ENCODE measurements at places on chromosomes 11 and 22.

DNA sequence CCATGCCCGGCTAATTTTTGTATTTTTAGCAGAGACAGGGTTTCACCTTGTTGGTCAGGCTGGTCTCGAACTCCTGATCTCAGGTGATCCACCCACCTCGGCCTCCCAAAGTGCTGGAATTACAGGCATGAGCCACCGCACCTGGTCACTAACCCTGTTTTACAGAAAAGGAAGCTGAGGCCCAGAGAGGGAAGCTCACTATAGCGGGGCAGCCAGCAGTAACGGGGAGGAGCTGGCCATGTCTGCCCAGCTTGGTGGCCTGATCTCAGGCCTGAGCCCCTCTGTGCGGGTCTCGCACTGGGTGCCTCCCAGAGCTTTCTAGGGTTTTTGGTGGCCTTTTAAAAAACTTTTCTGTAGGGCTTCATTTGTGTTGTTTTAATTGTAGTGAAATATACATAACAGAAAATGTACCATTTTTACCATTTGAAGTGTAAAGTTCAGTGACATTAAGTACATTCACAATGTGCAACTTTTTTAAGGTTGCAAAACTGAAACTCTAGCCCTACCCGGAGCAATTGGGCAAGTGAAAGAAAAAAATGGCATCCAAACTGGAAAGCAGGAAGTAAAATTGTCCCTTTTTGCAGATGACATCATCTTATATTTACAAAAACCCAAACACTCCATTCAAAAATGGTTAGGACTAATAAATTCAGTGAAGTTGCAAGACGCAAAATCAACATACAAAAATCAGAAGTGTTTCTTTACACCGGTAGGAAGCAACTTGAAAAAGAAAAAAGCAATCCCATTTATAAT is 14.5 kb upstream of the CYTH4 start:
- no peak for DNase-seq

- DNase-seq: no peak
Observed at GRCh38 chr22:43862882-43863202, 529 bp upstream of the SULT4A1 start.

- no peak for DNase-seq
Observed at GRCh38 chr22:49025791-49026493, 801.7 kb downstream of the BRD1 start.

- DNase-seq: no peak
Observed at GRCh38 chr11:104122011-104122635, 41.8 kb downstream of the PDGFD start.

DNA sequence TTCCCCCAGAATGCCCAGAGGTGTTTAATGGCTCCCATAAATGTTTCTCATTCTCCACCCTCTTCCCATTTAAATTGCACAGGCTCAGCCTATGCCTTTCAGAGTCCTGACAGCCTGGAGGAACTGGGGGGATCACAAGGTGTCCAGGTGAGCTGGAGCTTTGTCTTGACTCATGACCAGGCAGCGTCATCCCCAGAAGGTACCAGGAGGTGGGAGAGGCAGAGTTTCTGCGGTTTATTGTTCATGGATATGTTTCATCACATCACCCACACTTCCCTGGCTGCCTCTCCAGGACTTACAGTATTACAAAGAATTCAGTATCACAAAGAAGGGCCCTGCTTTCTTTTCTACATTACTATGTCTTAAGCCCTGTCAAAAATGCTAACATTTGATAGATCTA is 103.2 kb upstream of the GALNT18 start:
- DNase-seq: no peak

DNA sequence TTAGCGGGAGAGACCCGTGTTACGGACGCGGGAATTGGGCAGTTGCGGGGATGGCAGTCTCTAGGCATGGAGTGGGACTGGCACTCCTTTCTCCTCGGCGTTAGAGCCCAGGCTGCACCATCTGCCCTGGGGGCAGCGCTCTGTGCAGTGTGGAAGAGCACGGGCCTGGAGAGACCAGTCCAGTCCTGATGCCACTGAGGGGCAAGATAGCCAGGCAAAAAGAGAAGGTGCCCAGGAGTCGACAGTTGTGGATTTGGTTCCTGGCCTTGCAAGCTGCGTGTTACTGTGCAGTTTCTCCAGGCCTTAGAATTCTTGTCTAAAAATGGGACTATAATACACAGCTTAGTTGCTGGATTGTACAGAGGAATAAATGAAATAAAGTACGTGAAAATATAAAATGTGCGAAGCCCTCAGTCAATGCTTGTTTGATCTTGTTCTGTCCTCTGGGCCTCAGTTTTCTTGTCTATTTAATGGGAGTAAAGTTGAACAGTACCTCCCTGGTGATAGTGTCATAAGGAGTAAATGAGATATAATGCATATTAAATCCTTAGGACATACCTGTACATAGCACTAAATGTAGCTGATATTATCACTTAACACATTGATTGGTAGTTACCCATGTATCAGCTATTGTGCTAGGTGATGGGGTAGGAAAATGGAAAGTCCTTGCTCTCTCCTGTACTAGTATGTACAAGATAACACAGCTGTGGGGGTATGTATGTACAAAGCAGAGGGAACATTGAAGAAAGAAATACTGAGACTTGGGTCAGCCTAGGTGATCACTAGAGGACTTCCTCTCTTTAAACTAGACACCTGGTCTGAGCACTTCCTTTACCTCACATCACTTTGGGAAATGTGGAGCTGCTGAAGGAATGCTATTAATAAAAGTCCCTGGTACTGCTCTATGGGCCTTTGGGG is 1.2 kb downstream of the ATXN10 start:
- DNase-seq: no peak

GRCh38 chr11:112537846-112538330 is 277.2 kb upstream of the PLET1 start:
- no peak for DNase-seq

DNA sequence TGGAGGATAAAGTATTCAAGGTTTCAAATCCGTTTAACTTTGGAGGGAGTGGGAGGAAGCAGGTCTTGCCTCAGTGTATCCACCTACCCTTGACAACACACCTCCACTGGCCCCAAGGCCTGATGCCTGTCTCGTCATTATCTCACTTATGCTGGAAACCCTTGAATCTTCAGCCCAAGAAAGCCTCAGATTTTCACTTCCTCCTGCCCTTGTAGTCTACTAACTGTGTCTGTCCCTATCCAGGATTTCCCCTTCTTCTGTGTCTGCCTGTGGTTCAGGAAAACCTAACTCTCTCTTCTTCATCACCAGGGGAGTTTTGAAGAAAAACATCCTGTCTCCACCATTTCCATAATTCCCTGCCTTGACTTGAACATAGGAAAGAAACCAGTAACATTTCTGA is 56.1 kb downstream of the SYT9 start:
- no peak for DNase-seq

DNA sequence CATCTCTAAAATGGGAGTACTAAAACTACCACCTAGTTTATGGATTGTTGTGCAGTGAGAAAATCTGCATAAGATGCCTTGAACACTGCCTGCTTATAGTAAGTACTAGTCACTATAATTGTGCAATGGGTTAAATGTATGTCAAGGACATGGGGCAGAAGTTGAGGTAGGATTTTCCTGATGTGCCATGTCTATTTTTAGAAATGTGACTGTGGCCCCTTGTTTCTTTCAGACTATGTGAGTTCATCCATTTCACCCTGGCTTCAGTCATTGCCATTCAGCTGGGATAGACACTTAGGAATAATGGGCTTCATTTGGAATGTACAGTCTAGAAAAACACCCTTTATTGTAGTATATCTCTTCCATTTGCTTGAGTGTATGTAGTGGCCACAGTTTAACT is 51.4 kb downstream of the BDNF start:
- no peak for DNase-seq

- no peak for DNase-seq
Observed at GRCh38 chr11:131855320-131855719, 484.9 kb downstream of the NTM start.

DNA sequence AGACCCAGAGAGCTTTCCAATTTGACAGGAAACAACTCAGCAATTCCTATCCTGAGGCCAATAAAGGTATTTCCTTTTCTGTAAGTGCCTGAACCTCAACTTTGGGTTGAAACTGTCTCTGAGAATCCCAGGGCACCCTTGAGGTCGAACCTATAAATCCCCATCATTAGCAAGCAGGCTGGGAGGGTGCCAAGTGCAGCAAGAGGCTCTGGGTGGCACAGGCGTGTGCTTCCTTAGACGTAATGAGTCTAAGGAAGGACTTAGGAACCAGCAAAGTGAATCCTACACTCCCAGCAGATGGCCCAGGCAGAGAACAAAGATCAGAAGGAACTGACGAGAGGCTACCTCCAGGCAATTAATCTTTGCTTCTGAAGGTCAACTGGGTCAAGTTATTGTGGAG is 234.3 kb upstream of the NARS2 start:
- DNase-seq: no peak

GRCh38 chr11:406796-407650 is 7.8 kb downstream of the SIGIRR start:
- DNase-seq: no peak

DNA sequence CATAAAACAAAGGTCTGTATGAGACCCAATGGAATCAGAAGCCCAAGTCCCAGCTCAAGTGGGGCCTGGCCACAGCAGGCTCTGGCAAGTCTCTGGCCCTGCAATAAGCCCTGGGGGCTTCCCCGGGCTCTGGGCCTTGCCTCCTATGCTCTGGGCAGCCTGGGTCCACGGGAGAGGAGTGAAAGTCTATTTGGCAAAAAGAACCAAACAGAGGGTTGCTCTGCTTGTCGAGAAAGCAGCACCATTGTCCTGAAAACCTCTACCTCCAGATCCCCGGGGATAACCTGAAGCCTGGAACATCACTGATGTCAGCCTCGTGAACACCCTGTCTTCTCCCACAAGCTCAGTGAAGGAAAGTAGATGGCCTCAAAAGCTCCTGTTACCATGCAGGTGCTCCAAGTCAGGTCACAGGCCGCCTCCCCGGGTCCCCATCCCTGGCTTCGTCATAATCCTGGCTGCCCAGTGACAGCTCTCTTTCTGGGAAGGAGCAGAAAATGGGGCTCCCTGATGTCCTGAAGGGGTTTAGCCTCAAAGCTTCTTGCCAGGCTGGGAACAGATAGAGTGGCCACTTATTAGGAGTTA is 46.1 kb upstream of the ETS1 start:
- no peak for DNase-seq

DNA sequence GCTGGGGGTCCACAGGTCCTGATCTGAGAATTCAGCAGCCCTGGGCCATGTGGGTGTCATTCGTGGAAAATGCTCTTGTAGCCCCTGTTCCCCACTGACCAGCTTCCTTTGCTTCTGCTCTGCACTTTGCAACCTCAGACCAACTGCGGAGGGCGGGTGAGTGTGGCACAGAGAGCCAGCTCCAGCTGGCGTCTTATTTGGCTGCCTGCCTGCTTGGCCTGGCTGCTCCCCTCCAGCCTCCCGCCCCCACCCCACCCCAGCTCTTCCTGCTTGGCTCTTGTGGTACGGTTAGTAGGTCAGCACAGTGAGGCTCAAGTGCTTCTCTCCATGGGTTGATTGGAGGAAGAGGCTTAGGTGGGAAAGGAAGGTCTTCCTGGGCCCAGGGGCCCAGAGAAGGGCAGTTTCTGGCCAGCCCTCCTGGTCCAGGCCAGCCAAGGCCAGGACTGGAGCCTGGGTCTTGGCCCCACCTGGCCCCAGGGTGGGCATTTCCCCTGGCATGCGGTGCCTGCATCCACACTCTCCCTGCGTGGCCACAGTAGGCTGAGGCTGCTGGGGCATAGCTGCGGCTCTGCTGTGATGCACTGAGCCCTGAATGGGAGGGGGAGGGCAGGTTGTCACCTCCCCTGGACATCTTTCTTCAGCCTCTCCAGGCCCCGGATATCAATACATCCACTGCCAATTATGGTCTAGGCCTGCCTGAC is 26.5 kb downstream of the MYO7A start:
- no peak for DNase-seq

- DNase-seq: no peak
Observed at GRCh38 chr22:22009661-22010060, 27.1 kb upstream of the TOP3B start.

DNA sequence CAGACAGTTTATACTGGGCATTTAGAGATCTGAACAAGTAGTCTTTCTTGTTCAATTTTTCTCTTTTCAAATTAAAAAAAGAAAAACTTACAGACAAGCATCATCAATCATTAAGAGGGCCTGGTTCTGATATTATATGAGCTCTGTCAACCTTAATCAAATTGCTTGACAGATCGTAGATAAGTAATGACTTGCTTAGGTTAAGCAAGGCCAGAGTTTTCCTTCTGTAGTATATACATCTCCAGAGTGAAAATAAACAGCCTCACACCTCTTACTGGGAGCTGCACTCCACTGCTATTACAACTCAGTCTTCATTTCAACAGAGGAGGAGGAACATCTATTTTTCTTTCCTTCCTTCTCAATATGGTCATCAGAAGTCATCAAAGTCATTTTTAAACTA is 13.5 kb downstream of the CDON start:
- DNase-seq: no peak

GRCh38 chr11:90391756-90392155 is 168.9 kb upstream of the CHORDC1 start:
- no peak for DNase-seq

- no peak for DNase-seq
Observed at GRCh38 chr11:71086687-71087258, 165.6 kb downstream of the SHANK2 start.

DNA sequence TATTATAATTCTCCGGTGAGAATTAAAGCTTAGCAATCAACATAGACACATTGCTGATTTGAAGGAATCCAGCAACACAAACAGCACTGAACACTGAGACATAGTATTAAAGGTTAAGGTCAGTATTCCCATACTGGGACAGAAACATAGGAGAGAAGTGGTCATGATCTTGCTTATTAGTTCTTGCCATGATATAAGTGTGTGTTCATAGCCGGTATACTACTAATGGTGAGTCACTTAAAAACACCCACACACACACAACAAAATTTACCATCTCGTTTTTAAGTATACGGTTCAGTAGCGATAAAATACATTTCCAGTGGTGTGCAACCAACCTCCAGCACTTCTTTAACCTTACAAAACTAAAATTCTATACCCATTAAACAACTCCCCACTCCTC is 96.3 kb downstream of the C11orf65 start:
- no peak for DNase-seq

DNA sequence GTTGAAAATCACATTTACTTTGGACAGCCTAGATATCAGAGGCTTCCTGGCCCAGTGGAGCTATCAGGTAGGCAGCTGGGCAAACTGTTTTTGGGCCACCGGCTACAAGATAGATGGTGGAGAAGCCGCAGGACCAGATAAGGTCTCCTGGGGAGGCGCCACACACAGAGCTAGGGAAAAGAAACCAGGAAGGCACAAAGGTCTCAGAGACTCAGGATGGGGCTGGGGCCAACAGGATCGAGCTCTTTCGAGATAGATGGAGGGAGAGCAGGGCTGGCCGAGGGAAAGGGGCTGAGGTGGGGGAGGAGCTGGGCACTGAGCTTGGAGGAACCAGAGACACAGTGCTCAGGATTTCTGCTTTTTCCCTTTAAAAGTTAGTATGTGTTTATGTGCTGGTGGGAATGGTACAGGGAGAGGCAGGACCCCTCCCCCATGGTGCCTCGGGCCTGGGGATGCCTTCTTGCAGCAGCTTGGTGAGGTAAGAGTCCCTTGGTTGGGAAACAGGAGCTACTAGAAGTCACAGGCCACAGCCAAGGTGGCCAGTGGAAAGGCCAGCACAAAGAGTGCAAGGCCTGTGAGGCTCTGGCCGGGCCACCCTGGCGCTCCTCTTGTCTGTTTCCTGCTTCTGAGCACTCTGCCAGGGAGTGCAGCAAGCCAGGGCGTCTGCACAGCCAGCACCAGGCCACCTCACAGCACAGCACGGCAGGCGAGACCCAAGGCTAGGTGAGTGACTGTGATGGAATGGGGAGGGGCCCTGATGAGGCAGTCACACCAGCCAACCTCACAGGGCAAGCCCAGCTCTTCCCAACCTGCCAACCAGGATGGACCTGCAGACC is 11.5 kb upstream of the NAP1L4 start:
- DNase-seq: no peak
